ENCODE measurements at places on chromosomes 7 and 10.

GRCh38 chr10:77926566-77927401, at the start of gene DLG5:
TSS of gene DLG5 (minus strand) at chr10:77926755. CDS start at chr10:77926520, 235 bp downstream.
- peak; percentile 72 for DNase-seq

DNA sequence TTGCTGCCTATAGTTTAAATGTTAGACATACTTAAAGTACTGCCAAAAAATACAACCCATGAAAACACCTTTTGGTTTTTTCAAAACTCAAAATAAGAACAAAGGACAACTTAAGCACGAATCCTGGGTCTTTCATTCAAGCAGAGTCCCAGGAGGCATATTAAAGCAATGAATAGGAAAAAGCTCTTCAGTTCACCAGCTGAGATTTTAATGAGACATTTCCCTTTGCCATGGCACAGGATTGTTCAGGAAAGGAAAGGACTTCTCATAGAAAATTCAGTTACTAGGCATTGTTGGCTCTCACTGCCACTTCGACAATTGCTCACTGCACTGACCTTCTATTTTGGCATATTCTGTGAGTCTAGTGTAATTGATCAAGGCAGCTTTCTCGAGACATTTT, 133.5 kb upstream of the FEZF1 start:
- no peak for DNase-seq

- DNase-seq: peak; percentile 64
Observed at GRCh38 chr10:75211007-75211691, 553 bp downstream of the VDAC2 start.

- peak; percentile 57 for DNase-seq
Observed at GRCh38 chr7:5424749-5425506, 1.3 kb upstream of the TNRC18 start.

- no peak for DNase-seq
Observed at GRCh38 chr10:1577945-1578344, 159.4 kb downstream of the ADARB2 start.

- no peak for DNase-seq
Observed at GRCh38 chr10:124622866-124623536, 121.2 kb downstream of the FAM53B start.

- no peak for DNase-seq
Observed at GRCh38 chr10:61342858-61343572, 110.2 kb downstream of the TMEM26 start.

DNA sequence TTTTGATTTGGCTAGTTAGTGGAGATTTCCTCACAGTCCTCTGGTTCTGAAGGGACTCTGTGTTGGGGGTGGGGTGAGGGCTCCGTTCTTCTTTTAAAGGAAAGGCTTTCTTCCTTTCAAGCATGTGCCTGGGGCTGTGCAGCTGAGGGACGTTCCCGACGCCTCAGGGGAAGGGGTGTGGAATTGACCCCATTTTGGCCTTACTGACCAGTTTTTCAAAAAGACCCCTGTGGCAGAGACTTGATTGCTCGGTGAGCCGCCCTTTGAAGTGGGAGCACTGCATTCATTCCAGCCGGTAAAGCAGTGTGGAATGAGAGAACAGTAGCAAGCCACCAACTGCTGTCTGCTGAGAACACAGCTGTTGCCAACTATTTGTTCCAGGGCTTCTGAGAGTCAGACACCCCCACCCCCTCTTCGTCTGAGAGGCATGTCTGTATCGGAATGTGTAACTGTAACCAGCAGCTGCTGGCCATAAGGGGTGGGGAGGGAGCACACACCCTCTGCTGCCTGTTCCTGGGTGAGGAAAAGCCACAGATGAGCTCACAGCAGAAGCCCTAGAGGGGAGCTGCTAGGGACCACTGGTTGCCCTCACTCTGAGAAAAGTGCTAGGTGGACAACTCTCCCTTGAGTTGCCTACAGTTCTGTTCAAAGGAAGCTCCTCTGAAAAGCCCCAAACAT, 33.2 kb downstream of the WBP1L start:
- DNase-seq: peak; percentile 96

DNA sequence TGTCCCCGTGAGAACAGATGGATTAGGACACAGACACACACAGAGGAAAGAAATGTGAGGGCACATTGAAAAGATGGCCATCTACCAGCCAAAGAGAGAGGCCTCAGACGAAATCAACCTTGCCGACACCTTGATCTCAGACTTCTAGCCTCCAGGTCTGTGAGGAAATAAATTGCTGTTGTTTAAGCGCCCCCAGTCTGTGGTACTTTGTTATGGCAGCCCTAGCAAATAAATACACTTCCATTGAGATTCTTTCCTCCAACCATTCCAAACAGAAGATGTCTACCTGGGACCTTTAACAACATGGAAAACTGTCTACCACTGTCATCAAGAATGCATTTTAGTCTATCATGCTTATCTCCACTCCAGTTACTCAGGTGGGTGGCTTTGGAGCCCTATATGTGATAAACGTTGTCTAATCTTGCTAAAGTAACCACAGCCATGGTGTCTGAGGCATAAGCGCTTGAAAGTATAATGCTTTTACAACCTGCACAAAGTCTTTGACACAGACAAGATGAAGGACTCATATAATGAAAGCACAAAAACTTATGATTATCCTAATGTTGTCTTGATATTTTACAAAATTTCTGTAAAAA, 244.3 kb downstream of the MTERF1 start:
- DNase-seq: no peak

- DNase-seq: peak; percentile 40
Observed at GRCh38 chr10:60883187-60883586, 60.8 kb downstream of the RHOBTB1 start.

GRCh38 chr10:688312-689120, 952 bp downstream of the DIP2C start:
- DNase-seq: peak; percentile 46

DNA sequence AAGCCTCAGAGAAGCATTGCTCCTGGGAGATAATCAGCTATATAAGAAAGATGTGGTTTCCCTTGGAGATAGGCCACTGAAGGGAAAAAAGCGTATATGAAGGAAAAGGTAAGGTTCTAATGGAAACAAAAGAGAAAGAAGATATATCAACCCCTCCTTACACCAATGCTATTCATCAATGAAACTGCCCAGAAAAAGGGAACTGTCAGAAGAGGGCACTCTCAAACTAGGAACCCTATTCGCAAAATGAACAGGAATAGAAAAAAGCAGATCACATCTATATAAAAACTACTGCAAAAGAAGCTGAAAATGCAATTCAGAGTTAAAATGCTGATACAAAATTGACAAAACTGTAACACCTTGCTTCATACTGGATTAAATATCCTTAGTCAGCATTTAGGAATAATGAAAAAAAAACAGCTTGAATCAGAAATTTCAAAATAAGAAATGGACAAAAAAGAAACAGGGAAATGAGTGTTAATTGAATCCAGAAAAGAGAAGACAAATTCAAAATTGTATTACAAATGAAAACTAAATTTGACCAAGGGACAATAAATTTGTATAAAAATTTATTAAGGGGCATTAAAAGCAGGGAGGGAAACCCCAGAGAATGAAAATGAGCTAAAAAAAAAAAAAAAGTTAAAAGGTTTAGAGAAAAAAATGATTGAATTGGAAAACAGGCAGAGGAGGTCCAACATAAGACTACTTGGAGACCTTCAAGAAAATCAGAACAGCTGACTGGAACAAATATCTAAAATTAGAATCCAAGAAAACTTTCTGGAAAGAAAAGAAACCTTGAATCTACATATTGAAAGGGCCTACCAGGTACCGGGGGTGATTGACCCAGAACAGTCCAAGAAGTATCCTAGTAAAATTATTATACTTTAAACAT, 17.9 kb downstream of the NHLRC2 start:
- no peak for DNase-seq

GRCh38 chr7:55464422-55464821, 99.3 kb downstream of the LANCL2 start:
- no peak for DNase-seq

GRCh38 chr10:25114036-25114411, 60.8 kb upstream of the GPR158 start:
- no peak for DNase-seq

- DNase-seq: no peak
Observed at GRCh38 chr10:60048091-60048501, 141.7 kb upstream of the CCDC6 start.

DNA sequence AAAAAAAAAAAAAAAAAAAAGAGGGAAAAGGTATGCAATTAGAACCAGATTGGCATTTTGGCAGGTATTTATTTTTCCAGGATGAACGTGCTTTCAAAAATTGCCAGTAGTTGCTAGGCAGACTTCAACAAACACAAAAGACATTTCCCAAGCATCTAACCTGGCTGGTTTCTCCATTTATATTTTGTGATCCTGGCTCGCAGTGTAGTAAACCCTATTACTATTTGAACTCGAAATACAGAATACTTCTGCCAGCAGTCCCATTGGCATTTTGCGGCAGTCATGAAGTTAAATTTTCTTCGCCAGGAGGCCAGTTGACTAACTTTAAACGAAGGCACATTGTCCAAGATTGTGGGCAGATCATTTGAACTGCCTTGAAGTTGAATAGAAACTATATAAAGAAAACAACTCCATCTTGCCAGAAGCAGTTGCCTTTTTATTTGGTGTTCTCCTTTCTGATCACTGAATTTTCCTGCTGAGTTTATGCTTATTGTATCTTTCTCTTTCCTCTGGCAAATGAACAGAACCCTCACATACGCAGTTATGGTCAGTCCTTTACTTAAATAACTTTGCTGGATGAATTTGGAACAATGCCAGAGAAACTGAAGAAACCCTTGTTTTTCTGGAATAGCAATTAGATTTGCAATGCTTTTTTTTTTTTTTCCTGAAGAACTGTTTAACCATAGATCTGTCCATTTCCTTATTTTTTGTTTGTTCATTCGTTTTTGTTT, 132.9 kb downstream of the BICC1 start:
- DNase-seq: no peak

DNA sequence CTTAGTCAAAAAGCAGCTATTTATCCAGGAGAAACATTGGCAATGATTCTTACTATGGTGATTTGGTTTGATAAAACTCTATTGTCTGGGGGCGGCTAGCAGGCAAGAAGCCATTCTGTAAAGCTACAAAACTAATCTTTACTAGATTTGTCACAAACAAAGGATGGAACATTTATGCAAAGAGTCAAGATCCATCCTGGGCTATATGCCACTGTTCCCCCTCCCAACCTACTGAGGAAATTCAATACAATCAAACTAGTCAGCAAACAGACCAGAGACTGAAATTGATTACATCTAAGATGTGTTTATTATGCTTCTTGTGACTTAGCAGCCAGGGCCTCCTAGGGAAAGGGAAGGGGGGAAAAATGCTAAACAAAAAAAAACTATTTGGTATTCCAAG, 397.6 kb downstream of the GPAM start:
- no peak for DNase-seq

DNA sequence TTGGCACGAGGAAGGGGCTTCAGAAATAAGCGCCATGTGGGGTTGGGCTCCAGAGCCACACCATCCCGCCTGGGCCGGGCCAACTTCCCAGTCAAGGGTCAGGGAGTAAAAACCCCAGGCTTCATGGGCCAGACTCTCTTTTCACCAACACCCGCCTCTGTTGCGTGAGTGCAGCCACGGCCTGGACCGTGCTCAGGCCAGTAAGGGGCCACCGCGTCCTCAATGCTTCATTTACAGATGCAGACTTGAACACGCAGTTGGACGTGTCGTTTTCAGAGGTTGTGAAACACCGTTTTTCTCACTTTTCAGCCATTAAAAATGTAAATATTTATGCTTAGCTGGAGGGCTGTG, 161.0 kb downstream of the WDR37 start:
- no peak for DNase-seq

DNA sequence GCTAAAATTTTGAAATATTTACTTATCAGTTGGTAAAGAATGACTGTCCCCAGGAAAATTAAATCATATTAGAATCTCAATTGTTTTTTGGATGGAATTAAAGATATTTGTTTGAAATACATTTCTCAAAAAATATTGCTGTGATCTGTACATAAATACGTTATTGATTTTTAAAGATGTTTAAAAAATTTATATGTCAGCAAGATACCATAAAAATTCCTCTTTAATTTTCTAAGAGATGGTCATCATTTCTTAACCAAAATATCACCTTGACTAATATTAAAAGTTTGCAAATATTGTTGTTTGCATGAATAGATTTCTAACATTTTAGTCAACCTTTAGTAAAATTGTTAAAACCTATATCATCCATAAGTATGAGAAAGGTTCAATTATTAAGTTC, 147.4 kb upstream of the WNT16 start:
- no peak for DNase-seq

- peak; percentile 97 for DNase-seq
Observed at GRCh38 chr10:13924040-13924725, 337.4 kb downstream of the PRPF18 start.
